SK-N-SH (cell line): ENCODE measurements at places on chromosomes 6 and 20. TPM values are rescaled to one million over a fixed set of nuclear protein-coding genes. Genes with fewer than 3 reads are reported as not detected.

The TRIM10 gene
- polyA plus RNA-seq: not detected in 2 replicates

DNA sequence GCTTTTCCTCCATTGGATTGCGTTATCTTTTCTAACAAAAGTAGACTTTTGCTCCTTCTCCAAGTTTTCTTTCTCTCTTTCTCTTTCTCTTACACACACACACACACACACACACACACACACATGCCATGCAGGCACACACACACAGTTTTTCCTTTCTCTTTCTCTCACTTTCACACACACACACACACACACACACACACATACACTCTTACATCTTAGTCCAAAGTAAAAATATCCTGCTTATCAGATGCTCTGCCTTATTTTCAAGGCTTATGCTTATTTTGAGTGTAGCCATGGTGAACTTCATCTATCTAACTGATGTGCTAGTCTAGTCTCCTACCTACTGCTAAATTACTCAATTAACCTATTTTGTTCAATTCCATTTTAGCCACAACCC, 34.4 kb upstream of the RAB23 start:
- H3K4me3 ChIP-seq: no peak overlapping the region
- H3K4me1 ChIP-seq: no peaks in the 10 kb centered on the region
- H3K27me3 ChIP-seq: no peaks in the 10 kb centered on the region
- no peaks in the 10 kb centered on the region for H3K36me3 ChIP-seq
- H3K27ac ChIP-seq: no peak overlapping the region

DNA sequence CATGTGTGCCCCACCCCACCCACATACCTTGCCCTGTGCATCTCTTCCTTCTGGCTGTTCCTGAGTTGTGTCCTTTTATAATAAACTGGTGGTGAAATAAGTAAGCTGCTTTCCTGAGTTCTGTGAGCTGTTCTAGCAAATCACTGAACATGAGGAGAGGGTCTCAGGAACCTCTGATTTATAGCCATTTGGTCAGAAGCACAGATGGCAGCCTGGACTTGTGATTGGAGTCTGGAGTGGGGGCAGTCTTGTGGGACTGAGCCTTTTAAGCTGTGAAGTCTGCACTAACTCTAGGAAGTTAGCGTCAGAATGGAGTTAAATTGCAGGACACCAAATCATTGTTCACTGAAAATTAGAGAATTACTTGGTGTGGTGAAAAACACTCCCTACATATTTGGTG, 245.4 kb downstream of the LRFN2 start:
- peaks cover 61% of the 10 kb centered on the region; the same call in 1 of the 2 replicates for H3K4me1 ChIP-seq
- DNase-seq: no peak
- H3K4me3 ChIP-seq: no peak overlapping the region
- H3K36me3 ChIP-seq: no peaks in the 10 kb centered on the region

GRCh38 chr6:5729813-5730517, 276.8 kb downstream of the NRN1 start:
- H3K4me1 ChIP-seq: peaks cover 20% of the 10 kb centered on the region; the same call in 1 of the 2 replicates
- H3K27me3 ChIP-seq: no peaks in the 10 kb centered on the region
- H3K36me3 ChIP-seq: no peaks in the 10 kb centered on the region
- no peak overlapping the region for H3K27ac ChIP-seq

- H3K36me3 ChIP-seq: no peaks in the 10 kb centered on the region
- H3K4me1 ChIP-seq: no peaks in the 10 kb centered on the region; the same call in none of the 2 replicates
- no peak overlapping the region for H3K27ac ChIP-seq
- no peak overlapping the region for H3K4me3 ChIP-seq
- DNase-seq: no peak
- H3K27me3 ChIP-seq: no peaks in the 10 kb centered on the region
Observed at GRCh38 chr20:11443382-11444119, 474.1 kb upstream of the BTBD3 start.
